Activated gamma-delta T cell treated with Interleukin-2 at 50 U/mL for 16 hours (primary cell): ENCODE measurements at places on chromosomes 6 and 20.

- DNase-seq, result no peak
Measured at GRCh38 chr6:91088515-91088914, 501.6 kb upstream of the MAP3K7 start.

- DNase-seq, result no peak
Measured at GRCh38 chr20:53660947-53661381, 67.3 kb upstream of the ZNF217 start.

GRCh38 chr20:58869662-58870227 is 17.2 kb downstream of the GNAS start:
- DNase-seq, result no peak

GRCh38 chr6:44329858-44330257 is 12.6 kb upstream of the SPATS1 start:
- no peak for DNase-seq

DNA sequence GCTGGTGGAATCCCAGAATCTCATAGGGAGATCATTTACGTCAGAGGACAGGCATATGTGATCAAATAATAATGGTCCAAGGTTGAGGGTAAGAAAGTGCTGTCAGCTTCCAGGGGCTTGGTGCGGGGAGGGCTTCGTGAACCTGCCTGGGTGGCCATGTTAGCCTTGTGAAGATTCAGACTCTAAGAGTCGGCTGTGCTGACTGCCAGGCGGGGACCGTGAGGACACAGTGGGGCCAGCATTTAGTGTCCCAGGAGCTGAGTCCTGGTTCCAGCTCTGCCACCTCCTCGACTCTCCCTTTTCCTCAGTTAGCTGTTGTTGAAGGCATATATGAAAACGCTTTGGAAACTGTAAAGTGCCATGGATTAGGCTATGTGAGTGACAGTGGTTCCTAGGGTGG is 33.5 kb downstream of the VSTM2L start:
- DNase-seq, result no peak

DNA sequence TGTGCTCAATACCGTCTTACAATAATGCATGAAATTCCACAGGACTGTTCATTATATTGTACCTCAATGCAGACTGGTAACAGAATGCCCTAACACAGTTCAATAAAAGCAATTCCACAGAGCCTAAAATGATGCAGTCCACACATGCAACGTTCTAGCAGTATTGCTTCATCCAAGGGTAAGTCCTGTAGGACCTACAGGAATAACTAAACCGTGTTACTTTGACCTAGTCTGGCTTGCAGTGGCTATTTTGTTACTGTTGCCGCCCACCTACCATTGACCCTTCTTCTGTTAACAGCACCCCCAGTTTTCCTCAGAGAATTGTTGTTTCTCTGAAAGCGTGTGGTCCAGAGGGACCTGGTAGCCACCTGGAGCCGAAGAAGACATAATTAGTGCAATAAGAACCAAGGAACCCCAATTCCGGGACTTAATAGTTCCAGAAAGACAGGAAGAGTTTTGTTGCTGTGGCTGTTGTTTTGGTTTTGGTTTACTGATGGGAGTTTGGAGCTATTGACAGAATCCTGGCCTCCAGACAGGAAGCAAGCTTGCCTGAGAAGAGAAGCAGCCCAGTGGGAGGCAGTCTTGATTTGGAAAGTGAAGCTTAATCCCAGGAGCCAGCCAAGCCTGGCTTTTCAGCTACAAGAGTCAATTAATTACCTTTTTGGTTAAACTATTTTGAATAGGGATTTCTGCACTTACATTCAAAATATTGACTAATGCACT is 91.3 kb downstream of the FRK start:
- no peak for DNase-seq

- no peak for DNase-seq
Measured at GRCh38 chr6:119036081-119036480, 42.4 kb downstream of the FAM184A start.
